Endothelial cell (in vitro differentiated cells): ENCODE measurements at places on chromosomes 6 and 20. TPM values are rescaled to one million over a fixed set of nuclear protein-coding genes. Genes with fewer than 3 reads are reported as not detected.
A peak's percentile ranks its signal among the peaks of the same experiment; 100 is the strongest.

CTAGE9 gene
- total RNA-seq, result not detected

- DNase-seq, result no peak
Observed at GRCh38 chr20:34892671-34893070, 16.3 kb downstream of the ACSS2 start.

BFSP1 gene
- total RNA-seq, result 3.5 TPM

GRCh38 chr6:118869350-118869749 is 24.6 kb upstream of the ASF1A start:
- no peak for DNase-seq

PRDM1 gene
- total RNA-seq, result 19.6 TPM

ASIP gene
- not detected for total RNA-seq

DNA sequence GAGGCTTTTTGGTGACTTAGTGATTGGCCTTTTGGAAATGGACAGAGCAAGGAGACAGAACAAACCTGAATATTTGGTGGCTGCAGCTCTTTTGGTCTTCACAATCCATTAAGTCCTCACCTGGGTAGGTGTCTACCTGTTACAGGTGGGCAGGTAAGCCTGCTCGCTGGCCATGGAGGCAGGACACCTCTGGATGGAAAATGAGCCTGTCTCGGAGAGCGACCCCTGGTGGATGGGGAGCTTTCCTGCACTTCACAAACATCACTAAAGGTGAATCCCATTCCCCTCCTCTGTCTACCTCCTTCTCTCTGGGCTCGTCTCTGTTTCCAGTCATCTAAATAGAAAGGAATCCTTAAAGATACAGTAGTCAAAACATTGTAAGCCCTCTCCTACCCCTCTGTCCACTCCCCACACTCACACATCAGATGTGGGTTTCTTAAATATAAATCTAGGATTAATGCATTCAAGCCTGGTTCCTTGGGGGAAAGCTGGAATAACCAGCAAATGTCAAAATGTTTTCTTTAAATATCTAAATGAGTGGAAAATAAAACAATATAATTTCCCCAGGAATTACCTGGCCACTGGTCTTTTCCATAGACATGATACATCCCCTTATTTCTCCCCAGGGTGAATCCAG is 304.9 kb downstream of the CDH26 start:
- peak; percentile 62 for DNase-seq

- DNase-seq, result no peak
Observed at GRCh38 chr20:61666471-61666832, 399.2 kb downstream of the TAF4 start.

DNA sequence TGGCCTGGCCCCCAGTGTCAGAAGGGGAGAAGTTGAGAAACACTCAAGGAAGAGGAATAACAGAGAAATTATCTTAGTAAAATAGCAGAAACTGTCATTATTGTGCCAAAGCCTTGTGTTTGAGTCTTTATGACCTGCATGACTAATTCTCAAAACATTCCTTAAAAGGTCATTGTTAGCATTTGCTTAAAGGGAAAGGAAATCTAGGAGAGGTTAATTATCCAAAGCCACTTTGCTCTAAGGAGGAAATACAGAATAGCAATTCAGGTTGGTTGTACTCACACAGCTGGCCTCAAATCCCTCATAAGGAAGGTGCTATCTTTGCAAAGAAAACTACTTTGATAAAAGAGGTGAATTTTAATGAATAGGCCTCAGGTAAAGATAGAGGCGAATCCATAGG is 516.7 kb downstream of the CBLN4 start:
- DNase-seq, result no peak

DNA sequence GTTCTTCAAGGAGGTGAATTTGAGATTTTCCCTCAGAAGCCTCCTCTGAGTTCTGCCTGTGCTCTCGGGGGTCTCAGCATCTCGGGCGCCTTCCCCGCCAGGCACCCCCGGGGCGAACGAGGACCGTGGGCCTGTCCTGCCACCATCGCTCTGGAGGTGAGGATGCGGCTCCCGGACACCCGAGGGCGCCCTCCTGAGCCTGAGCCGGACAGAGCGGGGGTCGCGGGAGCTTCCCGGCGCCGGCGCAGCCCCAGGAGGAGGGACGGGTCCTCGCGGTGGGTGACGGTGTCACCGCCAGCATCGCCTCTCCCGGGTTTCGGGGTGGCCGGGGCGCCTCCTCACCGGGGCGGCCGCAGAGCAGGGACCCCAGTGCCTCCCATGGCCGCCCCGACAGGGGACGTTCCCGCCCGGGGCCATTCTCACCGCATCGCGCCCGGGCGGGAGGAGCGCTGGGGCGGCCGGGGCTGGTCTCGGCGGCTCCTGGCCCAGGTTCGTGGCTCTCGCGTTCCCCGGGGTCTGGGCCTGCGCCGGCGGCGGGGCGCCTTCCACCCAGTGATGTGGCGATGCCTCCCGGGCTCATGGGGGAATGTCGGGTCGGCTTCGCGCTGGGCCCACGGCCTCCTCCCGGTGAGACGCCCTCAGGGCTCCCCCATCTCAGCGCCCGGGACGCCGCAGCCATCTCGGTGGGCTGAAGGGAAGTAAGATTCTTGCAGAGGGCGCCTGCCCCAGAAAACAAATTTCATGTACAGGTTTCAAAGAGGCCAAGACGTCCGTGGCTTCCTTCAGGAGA is 210.5 kb downstream of the ERMARD start:
- peak; percentile 71 for DNase-seq

GFRAL gene
- not detected for total RNA-seq

C6orf58 gene
- 0.82 TPM for total RNA-seq

- no peak for DNase-seq
Observed at GRCh38 chr6:135085700-135086413, 31.2 kb upstream of the HBS1L start.

DNA sequence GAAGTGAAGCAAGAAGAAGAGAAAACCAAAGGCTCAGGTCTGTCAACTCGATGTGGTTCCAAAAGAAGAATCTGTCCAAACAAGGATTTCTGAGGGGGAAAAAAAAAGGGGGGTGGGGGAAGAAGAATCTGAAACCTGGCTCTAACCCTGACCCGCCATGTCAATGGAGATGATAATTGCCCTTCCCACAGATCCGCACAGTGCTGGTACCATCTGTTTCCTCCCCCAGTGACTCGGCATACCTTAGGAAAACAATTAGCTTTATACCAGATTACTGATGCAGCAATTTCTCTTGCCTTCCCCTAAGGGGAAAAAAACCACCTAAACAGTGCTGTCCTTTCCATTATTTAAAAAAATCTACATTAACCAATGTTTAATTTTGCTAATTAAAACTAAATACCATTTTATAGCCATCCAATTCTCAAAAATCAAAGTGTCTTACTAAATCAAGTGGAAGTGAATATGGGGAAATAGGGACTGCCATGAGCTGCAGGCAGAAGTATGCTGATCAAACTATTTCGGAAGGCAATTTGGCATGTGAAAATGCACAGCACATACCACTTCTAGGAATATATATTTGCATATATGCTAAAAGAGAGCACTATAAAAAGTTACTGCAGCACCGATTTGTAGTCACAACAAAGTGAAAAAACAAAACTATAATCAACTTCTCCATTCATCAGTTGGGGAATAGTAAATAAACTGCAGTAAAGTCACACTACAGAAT is 46.8 kb downstream of the MAP7 start:
- peak; percentile 5 for DNase-seq

DNA sequence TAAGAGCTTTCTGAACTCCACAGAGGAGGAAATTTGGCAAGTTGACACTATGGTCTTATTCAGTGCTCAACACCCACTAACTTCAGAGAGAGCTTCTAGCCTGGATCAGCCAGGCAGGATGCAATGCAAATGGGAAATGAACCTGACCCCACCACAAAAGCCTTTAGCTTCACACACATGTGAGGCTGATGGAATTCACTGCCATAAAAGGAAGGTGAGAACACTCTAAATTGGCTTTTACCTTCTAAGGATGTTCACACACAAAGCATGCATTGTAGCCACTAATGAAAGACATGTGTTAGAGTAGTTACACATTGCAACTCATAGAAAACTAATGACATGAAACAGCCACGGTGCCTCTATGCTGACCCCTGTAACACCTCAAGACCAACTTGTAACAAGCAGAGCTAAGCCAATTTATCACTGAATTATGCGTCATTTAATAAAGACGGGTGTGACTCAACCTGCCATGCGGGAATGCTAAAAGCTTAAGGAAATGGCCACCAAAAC is 262.1 kb downstream of the HACE1 start:
- DNase-seq, result no peak

- DNase-seq, result no peak
Observed at GRCh38 chr20:15561070-15561569, 1012.1 kb downstream of the KIF16B start.

BEND6 gene
- total RNA-seq, result 0.97 TPM

CDH26 gene
- total RNA-seq, result 5.4 TPM

DNA sequence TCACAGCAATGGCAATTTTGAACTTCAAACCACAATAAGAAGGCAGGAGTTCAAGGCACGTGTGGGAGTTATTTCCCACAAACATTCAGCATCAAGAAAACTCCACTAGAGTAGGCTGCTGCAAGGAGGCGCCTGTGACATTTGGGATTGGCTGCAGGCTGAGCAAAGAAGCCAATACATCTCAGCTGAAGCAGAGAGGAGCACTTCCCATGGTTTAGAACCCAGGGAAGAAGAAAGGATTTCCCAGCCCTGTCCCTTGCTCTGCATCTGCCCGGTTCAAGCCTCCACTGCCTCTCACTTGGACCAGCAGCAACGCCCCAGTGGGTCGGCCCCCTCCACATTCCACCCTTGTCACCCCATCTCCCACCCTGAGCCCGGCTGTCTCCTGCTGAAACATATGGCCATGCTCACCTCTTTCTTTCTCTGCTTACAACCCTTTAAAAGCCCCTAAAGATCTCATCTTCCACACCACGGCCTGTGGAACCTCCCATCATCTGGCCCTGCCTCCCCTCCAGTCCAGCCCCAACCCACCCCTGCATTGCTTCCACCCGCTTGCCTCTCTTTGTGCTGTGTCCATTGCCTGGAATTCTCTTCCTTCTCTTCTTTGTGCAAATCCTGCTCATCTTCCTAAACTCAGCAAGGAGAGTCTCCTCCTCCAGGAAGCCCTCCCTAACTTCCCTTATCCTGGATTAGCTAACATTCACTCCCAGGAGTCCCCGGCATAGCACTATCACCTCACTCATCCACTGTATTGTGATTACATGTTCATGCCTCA is 128.3 kb downstream of the ANKRD60 start:
- DNase-seq, result no peak

DNA sequence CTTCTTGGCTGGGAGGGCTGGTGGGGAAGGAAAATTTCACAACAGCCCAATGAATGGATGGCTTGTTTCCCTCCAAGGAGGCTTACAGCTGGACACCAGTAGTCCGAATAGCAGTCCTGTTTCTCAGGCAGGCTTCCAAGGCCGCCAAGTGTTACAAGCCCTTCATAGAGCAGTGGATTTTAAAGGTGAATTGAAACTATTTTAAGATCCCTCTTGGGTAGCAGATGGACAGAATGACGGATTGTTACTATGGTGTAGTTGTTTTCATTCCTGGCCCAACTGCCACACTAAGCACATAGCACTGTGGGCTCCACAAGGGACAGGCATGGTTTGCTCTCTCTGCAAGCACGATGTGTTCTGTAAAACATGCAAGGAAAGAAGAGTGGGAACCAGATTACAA is 203.3 kb upstream of the TAB2 start:
- no peak for DNase-seq

LY86 gene
- total RNA-seq, result not detected

SLC35F1 gene
- total RNA-seq, result 0.23 TPM

NRSN1 gene
- total RNA-seq, result not detected

- DNase-seq, result no peak
Observed at GRCh38 chr20:10505827-10506226, 70.7 kb downstream of the SLX4IP start.

- DNase-seq, result no peak
Observed at GRCh38 chr6:158487495-158487894, 72.4 kb upstream of the TMEM181 start.
